ENCODE measurements at places on chromosomes 16 and 17.

GRCh38 chr16:19524356-19524615, 544 bp downstream of the CCP110 start:
- no peaks in the 10 kb centered on the region for H3K27me3 ChIP-seq
- no peak for DNase-seq
- peaks cover 30% of the 10 kb centered on the region for H3K4me1 ChIP-seq
- H3K36me3 ChIP-seq: no peaks in the 10 kb centered on the region
- H3K27ac ChIP-seq: peak overlapping the region; percentile 90
- peak overlapping the region; percentile 94 for H3K4me3 ChIP-seq

DNA sequence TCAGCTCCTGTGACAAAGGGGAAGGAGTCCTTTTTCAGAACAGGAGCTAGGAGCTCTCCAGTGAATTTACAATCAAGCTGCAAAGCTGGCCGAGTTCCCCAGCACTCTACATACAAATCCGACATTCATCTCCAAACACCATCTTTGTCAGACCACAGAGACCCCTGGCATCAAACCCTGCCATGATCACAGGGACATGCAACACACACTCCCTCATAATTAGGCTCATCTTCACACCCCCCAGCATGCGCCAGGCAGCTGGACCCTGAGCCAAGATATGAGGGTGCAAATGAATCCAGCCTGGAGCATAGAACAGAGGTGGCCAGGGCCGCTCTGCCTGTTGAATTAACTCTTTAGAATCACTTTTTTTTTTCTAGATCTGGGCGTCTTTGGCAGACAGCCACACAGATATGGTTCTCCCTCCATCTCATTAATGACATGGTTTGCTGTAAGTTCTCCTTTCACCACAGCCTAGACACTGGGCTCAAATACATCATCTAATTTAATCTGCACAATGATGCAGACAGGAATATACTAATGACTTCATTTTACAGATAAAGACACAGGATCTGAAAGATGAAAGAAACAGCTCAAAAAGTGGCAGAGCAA, 366.3 kb downstream of the NPIPA8 start:
- H3K4me1 ChIP-seq: no peaks in the 10 kb centered on the region
- no peak for DNase-seq
- H3K27me3 ChIP-seq: peaks cover 8% of the 10 kb centered on the region
- no peak overlapping the region for H3K27ac ChIP-seq
- no peaks in the 10 kb centered on the region for H3K36me3 ChIP-seq

- H3K36me3 ChIP-seq: peaks cover 75% of the 10 kb centered on the region
- H3K4me1 ChIP-seq: no peaks in the 10 kb centered on the region
- H3K4me3 ChIP-seq: no peak overlapping the region
- DNase-seq: no peak
- no peak overlapping the region for H3K27ac ChIP-seq
Measured at GRCh38 chr16:19678804-19679203, 39.2 kb downstream of the KNOP1 start.

- no peaks in the 10 kb centered on the region for H3K36me3 ChIP-seq
- DNase-seq: no peak
- peaks cover 51% of the 10 kb centered on the region for H3K4me1 ChIP-seq
- no peak overlapping the region for H3K4me3 ChIP-seq
- no peak overlapping the region for H3K27ac ChIP-seq
- no peaks in the 10 kb centered on the region for H3K27me3 ChIP-seq
Measured at GRCh38 chr16:17323171-17323570, 147.6 kb downstream of the XYLT1 start.

GRCh38 chr16:7268182-7268581, 64.5 kb upstream of the RBFOX1 start:
- no peak for DNase-seq
- peak overlapping the region; percentile 2 for H3K4me3 ChIP-seq
- H3K27ac ChIP-seq: no peak overlapping the region

DNA sequence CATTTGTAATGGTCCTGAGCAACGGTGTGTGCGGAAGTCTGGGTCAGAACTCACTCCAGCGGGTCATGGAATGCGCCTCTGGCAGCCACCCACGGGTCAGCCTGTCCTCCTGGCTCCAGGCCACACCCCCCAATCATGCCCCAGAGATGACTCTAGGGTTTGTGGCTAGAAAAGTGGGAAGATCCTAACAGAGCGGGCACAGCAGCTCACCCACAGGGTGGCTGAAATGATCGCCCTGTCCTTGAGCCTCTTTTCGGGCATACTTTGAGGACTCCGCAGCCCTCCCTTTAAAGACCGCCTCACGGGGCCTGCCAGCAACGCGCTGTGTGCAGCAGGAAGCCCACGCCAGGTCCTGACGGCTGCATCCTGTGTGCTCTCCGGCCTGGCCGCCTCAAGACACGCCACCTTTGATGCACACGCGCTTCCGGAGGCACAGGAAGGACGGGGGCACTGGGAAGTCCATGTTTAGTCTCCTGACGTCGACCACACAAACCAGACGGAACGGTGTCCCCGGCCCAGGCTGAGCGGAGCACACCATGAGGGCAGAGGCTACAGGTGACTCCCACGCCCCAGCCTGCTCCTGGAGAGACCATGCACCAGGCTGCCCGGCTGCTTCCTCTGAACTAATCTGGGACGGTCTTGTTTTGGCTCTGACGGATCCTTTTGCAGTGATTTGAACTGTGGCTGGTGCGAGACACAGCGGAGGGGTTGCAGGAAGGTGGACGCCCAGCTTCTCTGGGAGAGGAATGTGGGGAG, 92.9 kb downstream of the TBC1D16 start:
- H3K4me3 ChIP-seq: peak overlapping the region; percentile 60
- H3K36me3 ChIP-seq: no peaks in the 10 kb centered on the region
- DNase-seq: no peak
- H3K4me1 ChIP-seq: peaks cover 51% of the 10 kb centered on the region
- no peaks in the 10 kb centered on the region for H3K27me3 ChIP-seq

- H3K27me3 ChIP-seq: peaks cover 1% of the 10 kb centered on the region
- no peaks in the 10 kb centered on the region for H3K4me1 ChIP-seq
- DNase-seq: no peak
- H3K4me3 ChIP-seq: no peak overlapping the region
- no peak overlapping the region for H3K27ac ChIP-seq
- no peaks in the 10 kb centered on the region for H3K36me3 ChIP-seq
Measured at GRCh38 chr17:73118139-73118538, 25.7 kb upstream of the SLC39A11 start.

DNA sequence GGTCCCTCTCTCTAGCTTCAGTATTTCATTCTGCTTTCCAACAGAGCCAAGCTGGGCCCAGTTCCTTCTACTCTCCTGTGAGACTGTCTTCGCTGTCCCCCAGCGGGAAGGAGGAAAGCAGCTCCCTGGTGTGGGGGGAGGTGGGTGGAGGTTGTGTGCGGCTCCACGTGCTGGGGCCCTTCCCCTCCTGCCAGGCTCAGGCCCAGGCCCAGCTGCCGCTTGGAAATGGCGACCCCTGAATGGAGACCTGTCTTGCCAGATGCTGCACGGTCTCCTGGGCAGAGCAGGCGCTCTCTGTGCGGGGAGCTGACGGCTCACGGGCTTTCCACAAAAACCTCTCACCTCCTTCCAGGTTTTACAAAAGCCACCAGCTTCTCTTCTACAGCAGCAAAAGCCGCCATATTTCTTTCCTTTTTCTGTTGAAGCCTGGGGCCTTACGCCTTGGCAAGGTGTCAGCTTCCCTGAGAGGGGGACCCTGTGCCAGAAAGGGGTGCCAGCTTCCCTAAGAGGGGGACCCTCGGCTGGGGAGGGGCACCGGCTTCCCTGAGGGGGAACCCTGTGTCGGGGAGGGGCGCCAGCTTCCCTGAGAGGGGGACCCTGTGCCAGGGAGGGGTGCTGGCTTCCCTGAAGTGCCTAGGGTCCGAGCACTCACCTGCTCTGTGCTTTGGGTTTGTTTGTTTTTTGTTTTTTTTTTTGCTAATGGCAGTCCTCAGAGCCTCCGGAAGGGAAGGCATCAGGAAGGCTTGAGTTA, 47.5 kb downstream of the ZNF778 start:
- H3K4me3 ChIP-seq: peak overlapping the region; percentile 38
- no peaks in the 10 kb centered on the region for H3K27me3 ChIP-seq
- peaks cover 6% of the 10 kb centered on the region for H3K4me1 ChIP-seq
- peaks cover 5% of the 10 kb centered on the region for H3K36me3 ChIP-seq
- DNase-seq: no peak
- H3K27ac ChIP-seq: no peak overlapping the region

- no peak overlapping the region for H3K27ac ChIP-seq
- no peaks in the 10 kb centered on the region for H3K36me3 ChIP-seq
- no peak overlapping the region for H3K4me3 ChIP-seq
- no peak for DNase-seq
- H3K27me3 ChIP-seq: peaks cover 5% of the 10 kb centered on the region
- H3K4me1 ChIP-seq: no peaks in the 10 kb centered on the region
Measured at GRCh38 chr17:83136931-83137330, 57.5 kb downstream of the METRNL start.

- no peaks in the 10 kb centered on the region for H3K36me3 ChIP-seq
- peaks cover 21% of the 10 kb centered on the region for H3K4me1 ChIP-seq
- peaks cover 16% of the 10 kb centered on the region for H3K27me3 ChIP-seq
Measured at GRCh38 chr17:65228734-65229620, 91.8 kb downstream of the RGS9 start.

DNA sequence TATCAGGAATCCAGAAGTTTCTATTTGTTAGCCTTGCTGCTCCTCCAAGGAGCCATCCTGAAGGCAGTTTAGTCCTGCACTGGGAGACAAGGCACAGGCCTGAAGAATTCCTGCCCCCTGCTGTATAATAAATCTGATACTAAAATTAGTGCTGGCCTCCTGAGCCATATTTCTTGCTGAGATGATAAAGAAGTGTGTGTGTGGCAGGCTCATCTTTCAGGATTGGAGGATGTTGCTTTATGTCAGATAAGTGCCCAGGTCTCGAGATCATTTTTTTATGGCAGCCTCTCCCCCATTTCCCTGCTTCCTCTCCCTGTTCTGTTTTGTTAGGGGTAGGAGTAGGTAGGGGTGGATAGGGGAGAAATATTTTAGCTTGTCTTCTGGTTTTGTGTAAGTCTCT, 26.0 kb downstream of the MSI2 start:
- no peak overlapping the region for H3K4me3 ChIP-seq
- H3K27me3 ChIP-seq: no peaks in the 10 kb centered on the region
- H3K4me1 ChIP-seq: peaks cover 90% of the 10 kb centered on the region

DNA sequence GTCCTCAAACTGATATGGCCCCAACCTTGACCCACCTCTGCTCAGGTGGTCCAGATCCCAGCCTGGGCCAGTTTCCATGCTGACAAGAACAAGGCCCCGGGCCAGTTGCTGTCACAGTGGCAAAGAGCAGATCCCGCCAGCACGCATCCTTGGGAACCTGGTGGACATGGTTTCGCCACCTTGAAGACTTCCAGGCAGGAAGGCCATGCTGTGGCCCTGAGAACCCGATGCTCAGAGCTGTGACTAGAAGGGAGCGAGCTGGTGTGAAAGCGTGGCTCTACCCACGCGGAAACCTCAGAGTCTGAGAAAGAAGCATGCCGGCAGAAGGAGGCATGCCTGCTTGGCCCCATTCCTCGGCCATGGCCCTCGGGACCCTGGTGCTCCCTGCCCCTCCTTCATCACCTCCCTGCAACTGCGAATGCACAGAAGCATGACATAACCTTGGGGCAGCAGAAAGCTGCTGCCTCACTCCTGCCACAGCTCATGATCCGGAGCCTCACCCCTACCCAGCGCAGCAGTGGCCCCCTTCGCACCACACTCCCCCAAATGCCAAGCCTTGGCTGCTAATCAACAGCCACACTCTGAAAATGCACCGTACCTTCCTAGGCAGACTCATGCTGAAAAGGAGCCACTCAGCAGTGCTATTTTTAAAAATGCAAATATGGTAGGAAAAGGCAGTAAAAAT, 33.2 kb downstream of the UBE2O start:
- no peak for DNase-seq
- H3K36me3 ChIP-seq: no peaks in the 10 kb centered on the region
- H3K27me3 ChIP-seq: no peaks in the 10 kb centered on the region
- peak overlapping the region; percentile 67 for H3K27ac ChIP-seq

DNA sequence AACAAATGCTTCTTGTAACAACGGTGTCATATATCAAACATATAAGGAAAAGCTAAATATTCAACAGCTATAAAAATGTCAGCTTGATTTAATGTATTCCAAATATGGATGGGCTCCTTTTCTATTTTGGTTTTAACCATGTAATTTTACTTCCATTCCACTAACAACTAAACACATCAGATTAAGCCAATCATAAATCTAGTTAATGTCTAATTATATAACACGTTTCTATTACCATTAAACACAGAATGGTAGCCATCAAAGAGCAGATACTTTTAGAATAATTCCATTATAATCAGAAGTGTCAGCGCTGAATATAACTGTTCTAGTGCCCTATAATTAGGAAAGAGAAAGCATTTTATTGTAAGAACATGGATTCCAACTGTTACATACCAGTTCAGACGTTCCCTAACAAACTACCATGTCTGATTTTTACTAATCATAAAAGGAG, 10.0 kb downstream of the CMC2 start:
- H3K27me3 ChIP-seq: no peaks in the 10 kb centered on the region
- no peaks in the 10 kb centered on the region for H3K36me3 ChIP-seq
- H3K4me1 ChIP-seq: peaks cover 58% of the 10 kb centered on the region
- H3K4me3 ChIP-seq: peak overlapping the region; percentile 88

- H3K4me3 ChIP-seq: no peak overlapping the region
- peaks cover 56% of the 10 kb centered on the region for H3K4me1 ChIP-seq
- no peak for DNase-seq
- peak overlapping the region; percentile 99 for H3K27ac ChIP-seq
- H3K27me3 ChIP-seq: no peaks in the 10 kb centered on the region
Measured at GRCh38 chr17:77883213-77883650, 75.3 kb upstream of the TNRC6C start.

- no peaks in the 10 kb centered on the region for H3K36me3 ChIP-seq
- H3K27ac ChIP-seq: peak overlapping the region; percentile 94
- peaks cover 35% of the 10 kb centered on the region for H3K4me1 ChIP-seq
- H3K4me3 ChIP-seq: peak overlapping the region; percentile 100
Measured at GRCh38 chr16:88857728-88858339, 907 bp downstream of the TRAPPC2L start.

GRCh38 chr17:81241648-81242420, 2.7 kb downstream of the NDUFAF8 start:
- H3K4me3 ChIP-seq: peak overlapping the region; percentile 68
- no peaks in the 10 kb centered on the region for H3K27me3 ChIP-seq
- peak; percentile 56 for DNase-seq
- peaks cover 42% of the 10 kb centered on the region for H3K4me1 ChIP-seq
- no peaks in the 10 kb centered on the region for H3K36me3 ChIP-seq

DNA sequence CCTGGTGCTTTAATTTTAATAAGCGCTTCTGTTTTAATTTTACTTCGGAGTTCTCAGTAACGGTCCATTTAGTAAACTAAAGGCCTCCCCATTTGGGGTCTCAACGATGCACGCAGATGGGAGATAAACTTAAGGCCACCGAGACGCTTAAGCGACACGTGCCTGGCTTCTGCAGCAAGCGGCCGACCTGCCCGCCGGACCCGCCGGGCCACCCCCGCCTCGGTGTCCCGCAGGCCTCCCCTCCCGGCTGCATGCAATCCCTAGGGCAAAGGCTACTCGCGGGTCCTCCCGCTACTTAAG, 592 bp downstream of the GCSH start:
- DNase-seq: no peak
- H3K27me3 ChIP-seq: no peaks in the 10 kb centered on the region
- H3K4me1 ChIP-seq: peaks cover 7% of the 10 kb centered on the region
- H3K4me3 ChIP-seq: peak overlapping the region; percentile 75
- H3K27ac ChIP-seq: no peak overlapping the region
